B cell (primary cell): ENCODE measurements at places on chromosomes 2 and 18. TPM values are rescaled to one million over a fixed set of nuclear protein-coding genes. Genes with fewer than 3 reads are reported as not detected.

GRCh38 chr2:105257981-105258380 is 16.4 kb downstream of the GPR45 start:
- DNase-seq, result no peak

GRCh38 chr18:75502286-75502685 is 74.8 kb upstream of the SMIM21 start:
- DNase-seq, result no peak

GRCh38 chr2:23532391-23533337 is 147.7 kb downstream of the KLHL29 start:
- DNase-seq, result peak; percentile 18

GRCh38 chr2:163652751-163653150 is 83.1 kb downstream of the FIGN start:
- DNase-seq, result no peak

- no peak for DNase-seq
Observed at GRCh38 chr2:106117347-106117746, 76.8 kb downstream of the UXS1 start.

DNA sequence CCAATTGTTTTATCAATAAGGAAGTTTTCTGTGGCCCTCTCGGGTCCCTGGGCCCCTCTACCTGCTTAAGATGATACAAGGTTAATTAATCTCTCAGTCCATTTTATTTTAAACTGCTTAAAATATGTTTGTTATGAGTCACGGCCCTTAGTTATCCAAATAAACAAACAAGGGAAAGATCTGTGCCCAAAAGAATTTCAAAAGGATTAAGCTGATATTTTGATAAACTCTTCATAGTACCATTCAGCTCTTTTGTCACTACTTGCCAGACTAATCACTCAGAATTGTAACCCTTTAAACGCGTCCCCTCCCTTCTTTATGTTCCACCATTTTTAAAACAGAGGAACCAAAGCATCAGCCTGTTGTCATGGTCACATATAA is 144.7 kb upstream of the STK17B start:
- DNase-seq, result no peak

DNA sequence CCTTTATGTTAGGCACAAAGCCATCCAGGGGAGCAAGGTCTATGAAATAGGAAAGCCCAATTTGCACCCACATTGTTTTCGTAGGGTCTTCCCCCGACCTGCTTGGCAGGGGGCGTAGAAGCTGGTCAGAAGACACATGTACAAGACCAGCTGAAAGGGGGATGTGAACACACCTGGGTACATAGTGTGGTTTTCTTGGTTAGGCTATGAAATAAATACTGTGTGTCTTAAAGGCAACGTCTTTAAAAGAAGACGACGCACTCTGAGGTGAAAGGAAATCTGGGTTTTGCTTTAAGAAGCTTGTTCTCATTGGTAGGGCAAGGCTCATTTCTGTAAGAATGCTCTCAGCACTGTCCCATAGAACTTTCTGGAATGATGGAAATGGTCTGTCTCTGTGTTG is 60.0 kb upstream of the KLF7 start:
- no peak for DNase-seq

Gene LYG2
- polyA plus RNA-seq, result not detected in 2 replicates

Gene CHRND
- not detected in 2 replicates for polyA plus RNA-seq

Gene SNTG2
- polyA plus RNA-seq, result 2.1 and 3.1 TPM in 2 replicates

Gene NR4A2
- 177 and 315 TPM in 2 replicates for polyA plus RNA-seq

Gene RMDN2
- 6.6 and 6.8 TPM in 2 replicates for polyA plus RNA-seq

Gene MYL12B
- polyA plus RNA-seq, result 94.0 and 139 TPM in 2 replicates
